ENCODE measurements at places on chromosomes 2 and 18. TPM values are rescaled to one million over a fixed set of nuclear protein-coding genes. Genes with fewer than 3 reads are reported as not detected.

- no peak for DNase-seq
Observed at GRCh38 chr2:165277860-165278656, 38.8 kb downstream of the SCN2A start.

DNA sequence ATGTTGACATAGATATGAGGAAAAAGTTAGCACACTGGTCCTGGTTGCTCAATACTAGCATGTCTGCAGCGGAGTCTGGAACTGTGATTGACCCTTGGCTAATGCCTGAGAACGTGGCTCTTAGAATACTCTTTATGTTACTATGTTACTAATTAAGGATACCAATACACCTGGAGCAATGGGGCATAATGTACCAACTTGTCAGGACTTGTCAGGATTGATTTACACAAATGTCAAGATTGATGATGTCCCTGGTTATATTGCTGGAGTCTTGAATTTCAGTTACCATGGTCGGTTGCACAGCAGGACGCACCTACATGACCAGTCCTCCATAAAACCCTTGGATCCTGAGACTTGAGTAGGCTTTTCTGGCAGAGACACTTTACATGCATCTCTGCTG lies 810.9 kb downstream of the CPS1 start:
- DNase-seq = no peak

GRCh38 chr18:44599412-44599811 lies 81.3 kb upstream of the SETBP1 start:
- DNase-seq = no peak

- DNase-seq = no peak
Observed at GRCh38 chr2:164145093-164145987, 409.5 kb upstream of the FIGN start.

EFEMP1 gene
- polyA plus RNA-seq = 19.1 TPM

DNA sequence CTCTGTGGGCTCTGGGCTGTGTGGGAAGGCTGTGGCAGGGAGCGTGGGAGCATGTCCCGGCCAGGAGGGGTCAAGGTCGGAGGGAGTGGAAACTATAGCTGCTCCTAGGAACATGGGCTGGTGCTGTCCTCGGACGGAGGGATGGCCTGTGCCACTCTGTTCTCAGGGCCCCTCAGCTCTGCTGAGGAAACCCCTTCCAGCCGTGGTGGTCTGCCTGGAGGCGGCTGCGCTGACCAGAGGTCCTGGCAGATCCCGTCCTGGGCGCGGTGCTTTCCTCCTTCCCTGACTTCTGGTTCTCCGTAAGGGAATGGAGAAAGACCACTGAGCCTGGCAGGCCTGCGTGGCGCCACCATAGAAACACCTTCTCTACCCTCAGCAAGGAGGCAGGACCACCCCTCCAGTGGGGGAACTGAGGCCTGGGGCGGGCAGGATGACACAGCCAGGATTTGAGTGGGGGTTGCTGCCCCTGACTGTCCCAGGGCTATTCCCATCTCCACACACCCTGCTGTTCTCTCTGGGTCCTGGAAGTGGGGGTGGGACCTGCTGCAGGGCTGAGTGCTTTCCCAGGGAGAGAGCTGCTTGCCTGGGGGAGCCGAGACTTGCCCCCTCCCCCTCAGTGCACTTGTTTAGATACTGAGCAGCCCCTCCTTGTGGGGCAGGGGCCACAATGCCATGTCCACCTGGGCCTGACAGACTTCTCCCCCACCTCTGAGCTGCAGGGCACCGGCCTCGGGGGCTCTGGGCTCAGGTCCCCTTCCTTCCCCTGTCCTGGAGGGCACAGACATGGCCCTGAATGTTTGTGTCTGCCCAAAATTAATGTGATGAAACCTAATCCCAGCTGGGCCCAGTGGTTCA lies 301.0 kb upstream of the HS6ST1 start:
- DNase-seq = no peak

DNA sequence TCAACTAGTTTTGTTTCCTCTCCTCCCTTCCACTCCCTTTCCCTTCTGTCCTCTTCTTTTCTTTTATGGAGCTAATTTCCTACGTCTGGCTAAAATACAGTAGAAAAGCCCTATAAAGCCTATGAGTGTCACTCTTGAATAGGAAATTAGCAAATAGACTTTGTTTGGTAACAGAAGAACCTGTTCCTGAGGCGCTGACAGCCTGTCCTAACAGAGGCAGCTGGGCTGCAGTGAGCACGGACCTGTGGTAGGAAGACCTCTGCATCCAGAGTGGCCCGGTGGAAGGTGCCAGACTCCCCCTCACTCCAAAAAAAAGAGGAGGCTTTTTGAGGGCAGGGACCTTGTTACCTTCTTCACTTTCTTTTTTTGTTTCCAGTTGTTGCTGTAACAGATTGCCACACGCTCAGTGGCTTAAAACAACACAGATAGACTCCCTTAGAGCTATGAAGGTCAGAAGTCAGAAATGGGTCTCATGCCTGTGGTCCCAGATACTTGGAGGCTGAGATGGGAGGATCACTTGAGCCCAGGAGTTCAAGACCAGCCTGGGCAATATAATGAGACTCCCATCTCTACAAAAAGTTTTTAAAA lies 81.2 kb upstream of the TXNDC2 start:
- DNase-seq = no peak

ATP6V1B1 gene
- 1.3 TPM for polyA plus RNA-seq

ZNF521 gene
- 50.6 TPM for polyA plus RNA-seq

GRCh38 chr2:138771534-138771933 lies 8.7 kb downstream of the NXPH2 start:
- DNase-seq = no peak

DNA sequence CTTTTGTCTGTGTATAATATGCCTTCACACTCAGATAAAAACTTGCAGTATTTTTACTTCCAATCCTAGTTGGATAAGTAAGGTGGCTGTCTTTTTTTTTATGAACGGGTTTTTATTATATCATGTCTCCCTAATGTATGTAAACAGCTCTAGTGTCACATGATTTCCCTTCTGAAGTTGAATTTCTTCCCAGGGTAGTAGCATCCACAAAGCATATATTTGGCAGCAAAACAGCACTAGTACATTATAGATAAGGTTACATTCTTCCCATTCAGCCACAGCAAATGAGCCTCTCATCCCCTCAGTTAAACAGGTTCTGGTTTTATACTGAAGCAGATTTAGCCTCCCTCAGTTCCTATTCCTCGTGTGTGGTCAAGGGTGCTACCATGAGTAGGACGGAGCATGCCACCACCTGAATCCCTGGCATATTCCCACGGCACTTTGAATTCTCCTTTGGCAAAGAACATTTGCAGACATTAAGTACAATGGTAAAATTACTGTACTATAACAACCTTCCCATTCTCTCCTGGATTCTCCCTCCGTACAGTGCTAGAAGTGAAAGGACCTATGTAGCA lies 15.4 kb upstream of the DTNA start:
- DNase-seq = no peak

- DNase-seq = no peak
Observed at GRCh38 chr2:144071461-144071860, 448.5 kb downstream of the ZEB2 start.

GYPC gene
- 133 TPM for polyA plus RNA-seq

SERPINB12 gene
- 1.3 TPM for polyA plus RNA-seq

- no peak for DNase-seq
Observed at GRCh38 chr2:66874411-66874810, 439.5 kb downstream of the MEIS1 start.

DNA sequence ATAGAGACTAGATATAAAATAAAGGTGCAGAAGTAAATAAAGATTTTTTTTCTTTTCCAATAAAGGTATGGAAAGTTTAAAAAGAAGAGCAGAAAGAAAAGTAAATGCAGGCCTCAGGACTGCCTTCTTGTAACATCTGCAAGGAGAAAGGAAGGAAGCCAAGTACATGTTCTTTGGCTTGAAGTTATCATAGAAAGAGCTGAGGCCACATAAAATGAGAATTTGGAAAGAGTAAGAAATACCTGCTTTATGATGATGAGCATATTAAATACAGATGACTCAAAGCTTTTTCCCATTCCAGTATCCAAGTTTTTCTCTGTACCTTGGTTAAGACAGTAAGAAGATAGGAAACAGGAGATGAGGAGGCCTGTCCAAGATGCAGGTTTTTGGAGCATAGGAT lies 25.3 kb upstream of the UBE2E3 start:
- peak; percentile 67 for DNase-seq

NMS gene
- not detected for polyA plus RNA-seq

- no peak for DNase-seq
Observed at GRCh38 chr2:239365782-239366435, 34.9 kb downstream of the HDAC4 start.

DNA sequence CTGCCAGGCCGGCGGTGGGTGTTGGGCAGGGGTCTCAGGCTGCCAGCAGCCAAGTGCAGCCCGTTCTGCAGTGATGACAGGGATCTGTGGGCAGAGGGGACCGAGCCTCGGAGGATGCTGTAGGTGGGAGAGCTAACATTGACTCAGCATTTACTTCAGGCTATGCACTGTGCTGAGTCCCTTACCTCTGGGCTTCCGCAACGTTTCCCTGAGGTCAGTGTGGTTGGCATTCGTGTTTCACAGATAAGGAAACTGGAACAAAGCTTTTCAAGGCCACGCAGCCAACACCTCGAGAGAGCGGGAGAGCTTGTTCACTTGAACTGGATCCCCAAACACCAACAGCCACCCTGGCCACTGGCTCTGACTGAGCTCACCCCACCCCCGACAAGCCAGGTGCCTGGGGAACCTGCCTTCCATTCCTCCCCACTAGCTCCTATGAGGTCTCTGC lies 839 bp upstream of the GPR148 start:
- no peak for DNase-seq

FNDC4 gene
- polyA plus RNA-seq = 8.2 TPM

- DNase-seq = no peak
Observed at GRCh38 chr2:16035747-16036745, 95.7 kb downstream of the MYCN start.

SPHKAP gene
- polyA plus RNA-seq = 41.8 TPM

DNA sequence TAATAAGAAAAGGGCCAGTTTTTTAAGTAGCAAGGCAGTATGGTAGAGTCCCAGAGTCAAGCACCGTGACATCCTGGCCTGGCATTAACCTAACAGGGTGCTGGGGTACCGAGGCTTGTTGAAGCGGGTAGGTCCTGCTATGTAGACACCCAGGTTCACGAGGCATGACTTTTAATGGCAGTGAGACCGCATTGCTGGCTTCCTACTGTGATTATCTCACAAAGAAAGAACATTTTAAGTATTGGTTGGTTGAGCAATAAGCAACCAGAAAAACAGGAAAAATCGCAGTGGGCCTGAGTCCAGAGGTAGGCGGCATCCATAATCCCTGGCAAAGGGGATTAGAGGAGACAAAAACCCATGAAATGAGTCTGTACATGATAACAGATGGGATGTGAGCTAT lies 927.9 kb upstream of the ACVR2A start:
- DNase-seq = no peak
